ENCODE measurements at places on chromosomes 5 and 9.

DNA sequence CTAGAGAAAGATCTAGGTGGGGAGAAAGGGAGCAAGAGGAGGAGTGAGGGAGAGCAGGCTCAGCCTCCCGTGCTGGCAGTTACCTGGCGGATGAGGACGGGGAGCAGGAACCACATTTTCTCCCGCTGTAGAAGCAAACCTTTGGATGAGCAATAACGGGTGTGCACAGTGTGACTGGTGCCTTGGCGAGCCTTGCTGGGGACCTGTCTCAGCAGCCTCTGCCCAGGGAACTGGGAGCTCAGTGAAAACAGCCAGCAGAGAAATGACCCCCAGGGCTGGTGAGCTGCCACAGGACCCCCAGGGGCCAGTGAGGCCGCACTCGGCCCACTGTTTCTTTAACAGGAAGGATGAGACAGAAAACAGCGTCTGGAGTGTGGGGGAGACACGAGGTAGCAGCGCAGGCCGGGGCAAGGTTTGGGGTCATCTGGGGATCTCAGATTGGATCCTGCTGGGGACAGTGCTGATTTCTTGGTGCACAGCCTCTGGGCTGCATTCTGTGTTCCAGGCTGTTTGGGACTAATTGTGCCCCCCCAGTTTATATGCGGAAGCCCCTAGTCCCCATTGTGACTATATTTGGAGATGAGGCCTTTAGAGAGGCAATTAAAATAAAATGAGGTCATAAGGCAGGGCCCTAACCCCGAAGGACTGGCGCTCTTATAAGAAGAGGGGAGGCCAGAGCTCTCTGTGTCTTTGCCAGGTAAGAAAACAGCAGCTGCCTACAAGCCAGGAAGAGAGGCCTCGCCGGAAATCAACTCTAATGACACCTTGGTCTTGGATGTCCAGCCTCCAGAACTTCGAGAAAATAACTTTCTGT, 118.8 kb upstream of the PHYKPL start:
- no peak for DNase-seq

- no peak for DNase-seq
Measured at GRCh38 chr5:149317281-149318048, 27.8 kb upstream of the GRPEL2 start.

GRCh38 chr5:78112931-78113330, 181.6 kb downstream of the AP3B1 start:
- DNase-seq, result no peak

GRCh38 chr5:156476678-156477077, 149.7 kb downstream of the SGCD start:
- DNase-seq, result no peak

DNA sequence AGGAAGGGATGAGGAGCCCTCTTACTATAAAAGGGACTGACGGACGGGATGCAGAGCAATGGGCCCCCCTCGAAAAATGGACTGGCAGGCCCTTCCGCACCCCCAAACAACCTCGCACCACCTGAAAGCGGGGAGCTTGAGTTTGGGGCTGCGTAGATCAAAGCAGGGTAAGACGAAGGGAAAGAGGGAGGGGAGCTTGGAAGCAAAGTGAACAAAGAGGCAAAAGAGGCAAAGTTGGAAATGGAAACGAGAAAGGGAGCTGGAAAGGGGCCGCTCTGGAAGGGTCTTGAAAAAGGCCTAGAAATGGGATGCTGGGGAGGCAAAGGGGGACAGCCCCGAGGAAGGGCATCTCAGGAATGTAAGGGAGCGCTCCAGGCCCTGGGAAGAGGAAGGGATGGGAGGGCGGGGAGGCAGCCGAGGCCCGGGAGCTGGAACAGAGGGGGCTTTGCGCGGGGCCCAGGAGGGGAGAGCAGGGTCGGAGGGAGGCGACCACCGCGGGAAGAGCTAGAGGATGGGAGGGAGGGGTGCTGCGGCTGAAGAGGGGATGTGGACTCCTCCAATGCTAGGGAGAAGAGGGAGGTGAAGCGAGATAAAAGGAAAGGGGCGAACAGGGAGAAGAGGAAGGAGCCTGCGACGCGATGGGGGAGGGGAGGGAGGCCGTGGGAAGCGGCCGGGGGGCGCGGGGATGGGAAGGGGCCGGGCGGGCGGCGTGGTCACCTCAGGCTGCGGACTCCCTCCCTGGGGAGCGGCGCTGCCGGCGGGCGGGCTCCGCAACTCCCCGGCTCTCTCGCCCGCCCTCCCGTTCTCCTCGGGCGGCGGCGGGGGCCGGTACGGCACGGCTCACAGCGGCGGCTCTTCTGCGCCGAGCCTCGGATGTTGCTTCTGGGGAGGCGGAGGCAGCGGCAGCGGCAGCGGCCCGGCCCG, 577 bp downstream of the RNF145 start:
- DNase-seq, result peak; percentile 25

DNA sequence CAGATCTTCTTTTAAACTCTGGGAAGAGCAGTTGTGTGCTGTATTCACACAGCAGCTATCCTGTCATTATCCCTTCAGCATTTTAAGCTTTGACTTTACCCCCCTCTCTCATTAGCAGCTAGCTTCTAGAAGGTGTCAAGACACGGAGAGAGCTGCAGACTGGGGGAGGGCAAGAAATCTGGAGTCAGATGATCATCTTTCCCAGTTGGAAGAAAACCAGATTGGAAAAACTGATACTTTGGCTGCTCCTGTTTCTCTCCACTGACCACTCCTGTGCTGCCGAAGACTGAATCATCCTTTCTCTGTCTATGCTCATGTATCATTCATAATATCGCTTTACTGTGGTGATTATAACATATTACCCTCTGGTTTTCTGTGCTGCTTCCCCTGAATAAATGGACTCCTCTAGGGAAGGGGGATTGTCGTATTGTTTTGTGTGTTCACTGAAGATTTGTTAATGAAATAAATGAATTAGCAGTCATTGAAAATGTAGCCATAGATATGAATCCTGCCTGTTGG, 75.1 kb downstream of the SH3GL2 start:
- no peak for DNase-seq

GRCh38 chr5:64666078-64666477, 24.2 kb upstream of the SHISAL2B start:
- DNase-seq, result peak; percentile 54

DNA sequence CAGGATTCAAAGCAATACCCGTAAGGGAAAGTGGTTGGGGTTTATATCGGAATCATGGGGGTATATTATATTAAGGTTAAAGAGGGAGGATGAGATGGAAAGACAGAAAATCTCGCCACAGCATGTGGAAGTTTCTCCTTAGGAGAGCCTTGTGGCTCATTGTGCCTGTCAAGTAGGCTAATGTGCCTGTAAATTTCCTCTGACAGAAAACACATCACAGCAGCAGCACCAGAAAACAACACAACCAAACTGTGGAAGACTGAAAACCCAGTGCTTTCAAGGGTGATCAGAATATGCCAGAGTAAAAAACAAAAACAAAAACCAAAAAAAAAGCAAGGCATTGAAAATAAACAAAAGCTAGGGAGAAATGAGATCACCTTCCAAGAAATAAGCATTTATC, 11.3 kb upstream of the MAN2A1 start:
- no peak for DNase-seq

GRCh38 chr5:168327451-168327850, 36.0 kb downstream of the WWC1 start:
- no peak for DNase-seq

GRCh38 chr5:10102706-10103497, 146.8 kb downstream of the ATPSCKMT start:
- DNase-seq, result no peak
